ENCODE measurements at places on chromosomes 6 and 20.

DNA sequence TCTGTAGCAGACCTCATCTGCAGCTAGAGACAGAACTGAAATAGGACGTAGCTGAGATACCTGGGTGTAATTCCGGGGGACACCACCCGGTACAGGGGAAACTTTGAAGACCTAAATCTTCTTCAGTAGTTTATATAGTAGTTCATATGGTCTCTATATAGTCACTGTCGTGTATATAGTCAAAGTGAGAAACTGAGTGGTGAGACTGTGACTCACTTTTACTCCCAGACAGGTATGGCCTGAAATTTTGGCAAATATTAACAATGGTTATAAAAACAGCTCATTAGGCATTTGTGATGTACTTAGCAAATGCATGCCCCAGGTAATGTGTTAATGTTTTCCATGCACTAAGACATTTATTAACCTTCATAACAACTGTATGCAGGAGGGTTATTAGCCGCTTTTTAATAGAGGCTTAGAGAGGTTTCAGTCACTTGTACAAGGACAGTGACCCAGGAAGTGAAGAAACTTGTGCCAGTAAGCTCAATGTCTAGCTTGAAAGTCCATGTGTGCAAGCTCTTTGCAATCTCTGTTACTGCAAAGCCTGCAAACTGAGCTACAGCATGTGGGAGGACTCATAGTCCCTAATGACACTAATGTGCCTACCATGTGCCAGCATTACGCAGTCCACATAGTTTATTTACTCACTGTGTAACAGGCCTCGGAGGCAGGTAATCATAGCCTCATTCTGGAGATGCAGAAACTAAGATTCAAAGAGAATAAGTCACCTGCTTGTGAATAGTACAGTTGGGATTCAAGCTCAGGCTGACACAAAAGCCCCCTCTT lies 165.4 kb upstream of the CHD6 start:
- no peak for DNase-seq

- DNase-seq, result peak; percentile 5
These were observed 116.6 kb downstream of the DLL1 start for GRCh38 chr6:170174124-170174770.

DNA sequence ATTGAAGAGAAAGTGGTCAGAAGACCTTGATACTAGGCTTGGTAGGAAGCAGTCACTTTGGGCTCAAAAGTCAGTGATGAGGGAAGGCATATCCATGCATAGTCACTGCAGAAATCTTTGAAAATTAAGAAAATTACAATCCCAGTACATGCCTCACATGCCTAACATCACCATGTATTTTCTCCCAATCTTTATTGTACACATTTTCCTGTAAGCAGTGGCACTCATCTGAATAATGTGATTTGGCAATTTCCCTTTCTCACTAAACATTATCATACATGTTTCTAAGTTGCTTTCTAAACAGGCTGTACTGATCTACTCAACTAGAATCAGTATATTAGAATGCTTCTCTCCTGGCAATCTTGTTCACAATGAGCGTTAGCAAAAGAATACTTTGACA lies 280.7 kb upstream of the SUPT3H start:
- DNase-seq, result no peak

GRCh38 chr20:58075586-58076345 lies 152.7 kb downstream of the ANKRD60 start:
- no peak for DNase-seq

DNA sequence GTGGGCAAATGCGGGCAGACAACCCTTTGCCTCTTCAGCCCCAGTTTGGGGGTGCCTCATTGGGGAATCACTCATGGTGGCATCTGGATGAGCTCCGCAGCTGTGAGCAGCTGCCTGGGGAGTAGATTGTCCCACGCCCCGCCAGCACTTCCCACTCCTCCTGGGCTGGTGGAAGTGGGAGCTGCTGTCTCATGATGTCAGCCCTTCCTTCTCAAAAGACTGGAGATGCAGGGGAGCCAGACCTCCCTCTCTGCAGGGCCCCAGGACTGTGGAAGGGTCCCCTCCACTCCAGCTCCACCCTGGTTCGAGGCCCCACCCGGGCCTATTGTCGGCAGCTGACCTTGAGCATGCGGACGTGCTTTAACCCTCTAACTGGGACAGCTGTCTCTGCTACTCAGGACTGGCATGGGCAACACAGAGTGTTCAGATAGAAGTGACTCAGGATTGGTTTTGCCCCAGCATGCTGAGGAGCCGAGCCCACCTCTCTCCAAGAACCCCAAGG lies 2.0 kb downstream of the UNC93A start:
- DNase-seq, result no peak

GRCh38 chr6:86477500-86478148 lies 459.7 kb upstream of the HTR1E start:
- no peak for DNase-seq

- peak; percentile 75 for DNase-seq
These were observed 54.9 kb downstream of the TAF4 start for GRCh38 chr20:62010551-62011402.
